Fibroblast of skin of right biceps (primary cell): ENCODE measurements at places on chromosomes 5 and 9.

GRCh38 chr9:101029315-101030085, 973 bp downstream of the PLPPR1 start:
- no peak for DNase-seq

DNA sequence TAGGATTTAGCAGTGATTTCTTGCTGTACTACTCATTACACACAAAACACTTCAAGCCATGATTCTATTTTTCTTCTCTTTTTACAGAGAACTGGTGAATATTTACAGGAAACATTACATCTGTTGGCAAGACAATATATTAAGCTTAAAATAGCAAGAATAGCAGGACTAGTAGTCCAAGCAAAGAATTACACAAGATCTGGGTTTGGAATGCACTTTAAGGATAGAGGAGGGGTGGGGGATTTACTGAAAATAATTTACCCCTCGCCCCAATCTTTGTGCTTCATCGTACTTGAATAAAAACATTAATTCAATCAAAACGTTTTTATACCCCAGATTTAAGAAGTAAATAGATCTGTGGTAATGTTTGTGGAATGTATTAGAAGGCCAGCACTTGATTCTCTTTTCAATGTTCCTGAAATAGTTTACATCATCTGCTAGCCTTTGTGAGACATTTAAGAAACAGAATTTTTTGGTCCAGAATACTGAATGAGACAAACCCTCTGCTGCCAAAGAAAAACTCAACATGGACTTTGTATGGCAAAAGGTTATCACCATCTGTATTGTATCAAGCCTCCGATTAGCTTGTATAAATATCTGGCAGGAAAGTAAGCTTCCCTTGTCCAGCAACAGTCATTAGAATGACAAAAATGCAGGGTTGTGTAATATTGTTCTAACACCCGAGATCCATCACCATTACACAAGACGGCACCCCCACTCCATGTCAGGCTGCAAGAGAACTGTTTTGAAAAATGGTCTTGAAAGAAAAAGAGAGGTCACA, 23.8 kb downstream of the SVEP1 start:
- peak; percentile 90 for DNase-seq

DNA sequence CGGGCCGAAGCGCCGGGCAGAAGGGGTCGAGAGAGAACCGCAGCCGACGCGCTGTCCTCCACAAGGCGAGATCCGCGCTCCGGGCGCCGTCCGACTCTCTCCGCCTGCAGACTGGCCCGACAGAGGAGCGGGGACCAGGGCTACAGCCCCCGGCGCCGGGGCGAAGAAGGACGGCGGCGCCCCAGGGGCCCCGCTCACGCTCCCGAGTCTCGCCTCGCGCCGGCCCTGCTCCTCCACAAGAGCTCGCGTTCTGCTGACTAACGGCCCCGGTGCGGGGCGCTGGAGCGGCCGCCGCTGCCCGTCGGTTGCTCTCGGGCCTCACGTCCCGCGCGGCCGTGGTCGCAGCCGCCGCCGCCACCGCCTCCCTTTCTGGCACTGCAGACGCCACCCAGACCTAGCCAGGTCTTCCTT, 338 bp downstream of the ABHD17B start:
- DNase-seq: no peak

GRCh38 chr5:38189081-38189504, 69.3 kb upstream of the EGFLAM start:
- DNase-seq: no peak

DNA sequence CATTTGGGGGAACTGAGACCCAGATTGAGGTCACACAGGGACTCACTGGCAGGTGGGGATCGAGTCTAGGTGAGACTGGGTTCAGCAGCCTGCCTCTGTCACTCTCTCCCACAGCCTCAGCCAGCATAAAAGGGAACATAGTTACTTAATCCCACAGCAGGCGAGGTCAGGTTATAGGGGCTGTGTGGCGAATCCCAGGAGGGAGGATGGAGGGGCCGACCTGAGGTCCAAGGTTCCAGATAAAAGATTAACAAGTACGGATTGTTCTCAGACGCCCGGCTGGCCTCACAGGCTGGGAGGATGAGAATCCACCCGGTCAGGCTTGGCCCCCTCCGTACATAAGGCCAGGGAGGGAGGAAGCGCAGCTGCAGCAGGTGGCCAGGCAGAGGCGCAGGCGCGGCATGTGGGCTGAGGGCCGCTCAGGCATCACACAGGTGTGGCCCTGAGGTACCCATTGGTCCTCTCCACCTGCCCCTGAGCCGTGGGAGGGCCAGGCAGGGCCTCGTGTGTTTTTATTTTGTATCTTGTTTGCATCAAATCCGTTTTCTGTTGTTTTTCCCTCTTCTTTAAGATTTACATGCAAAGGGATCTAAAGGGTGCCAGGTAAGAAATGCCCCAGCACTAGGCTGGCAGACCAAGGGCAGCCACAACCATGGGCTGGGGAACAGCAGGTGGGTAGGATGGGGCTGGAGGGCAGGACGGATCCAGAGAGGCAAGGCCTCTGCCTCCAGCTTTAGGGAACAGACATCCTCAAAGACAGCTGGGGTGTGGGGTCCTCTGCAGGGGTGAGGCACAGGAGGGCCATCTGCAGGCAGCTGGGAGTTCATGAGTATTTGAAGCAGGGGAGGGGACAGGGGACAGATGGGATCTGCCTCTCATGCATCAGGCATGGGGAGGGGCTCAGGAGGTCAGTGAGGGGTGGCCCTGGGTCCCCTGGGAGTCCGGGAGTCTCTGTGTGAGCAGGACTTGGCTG, 3.6 kb downstream of the SUSD3 start:
- DNase-seq: no peak

DNA sequence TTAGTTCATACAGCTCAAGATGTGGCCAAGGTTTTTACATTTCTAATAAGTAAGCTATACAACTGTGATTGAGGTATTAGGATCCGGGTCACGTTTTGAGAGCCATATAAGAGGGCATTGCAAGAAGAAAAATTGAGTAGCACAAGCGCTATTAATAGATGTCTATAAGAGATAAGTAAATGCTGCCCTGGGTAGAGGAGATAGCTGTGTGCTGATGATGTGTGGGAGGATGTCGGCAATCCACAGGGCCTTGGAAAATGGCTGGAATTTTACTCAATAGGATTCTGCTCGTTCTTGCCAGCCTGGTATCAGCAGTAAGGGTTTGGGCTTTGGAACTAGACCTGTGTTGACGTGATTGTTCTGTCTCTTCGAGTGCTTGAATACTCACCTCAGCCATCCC, 41.6 kb downstream of the CSF1R start:
- no peak for DNase-seq

GRCh38 chr9:27514551-27514950, 9.5 kb upstream of the IFNK start:
- DNase-seq: no peak

GRCh38 chr9:115845648-115846312, 307.8 kb upstream of the PAPPA start:
- peak; percentile 47 for DNase-seq

DNA sequence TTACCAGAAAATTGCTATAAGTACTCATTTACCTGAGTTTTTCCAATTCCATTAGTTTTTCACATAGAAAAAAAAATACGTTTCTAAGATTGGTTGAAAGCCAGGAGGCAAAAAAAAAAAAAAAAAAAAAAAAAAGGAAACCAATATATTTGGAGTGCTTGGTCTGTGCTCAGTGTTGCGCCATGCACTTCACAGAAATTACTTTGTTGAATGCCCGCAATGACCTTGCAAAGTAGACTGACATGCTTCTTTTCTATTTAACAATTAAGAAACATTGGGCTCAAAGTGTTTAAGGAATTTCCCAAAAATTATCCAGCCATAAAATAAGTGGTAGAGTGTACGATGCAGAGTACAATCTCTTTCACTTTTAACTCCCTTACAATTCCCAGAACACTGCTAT, 65.2 kb upstream of the PAPPA start:
- no peak for DNase-seq

DNA sequence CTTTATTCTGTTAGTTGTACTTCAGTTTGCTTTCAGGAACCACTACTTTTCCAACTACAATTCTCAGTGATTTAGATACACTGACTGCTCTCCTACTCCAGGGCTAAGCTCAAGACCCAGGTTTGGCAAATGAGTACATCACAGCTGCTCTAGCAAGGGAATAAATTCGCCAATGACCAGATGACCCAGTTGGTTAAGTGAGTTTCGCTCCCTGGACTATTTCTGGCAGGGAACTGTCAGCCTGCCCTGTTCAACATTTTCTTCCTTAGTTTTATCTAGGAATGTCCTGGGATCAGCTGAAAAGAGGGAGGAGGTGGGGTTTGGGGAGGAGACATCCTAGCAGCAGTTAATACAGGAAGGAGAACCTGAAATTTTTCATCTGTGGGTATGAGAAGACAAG, 6.4 kb upstream of the STARD4 start:
- DNase-seq: no peak

DNA sequence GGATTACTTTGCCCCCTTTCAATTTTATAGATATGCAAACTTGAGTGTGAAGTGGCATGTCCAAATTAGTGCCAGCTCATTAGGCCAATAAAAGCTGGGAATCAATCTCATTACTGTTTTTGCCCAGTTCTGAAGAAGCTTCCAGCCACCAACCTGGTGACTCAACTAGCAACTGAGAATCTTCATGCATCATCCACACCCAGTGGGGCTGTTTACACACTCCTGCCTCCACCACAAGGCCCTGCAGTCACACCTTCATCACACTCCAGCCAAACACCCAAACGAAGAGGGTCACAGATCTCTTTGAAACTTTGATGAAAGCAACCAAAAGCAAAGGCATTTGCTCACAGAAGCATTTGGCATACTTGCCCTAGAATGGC, 41.3 kb upstream of the S1PR3 start:
- DNase-seq: peak; percentile 35

- peak; percentile 38 for DNase-seq
Observed at GRCh38 chr9:128412120-128412790, 8.4 kb upstream of the CERCAM start.

DNA sequence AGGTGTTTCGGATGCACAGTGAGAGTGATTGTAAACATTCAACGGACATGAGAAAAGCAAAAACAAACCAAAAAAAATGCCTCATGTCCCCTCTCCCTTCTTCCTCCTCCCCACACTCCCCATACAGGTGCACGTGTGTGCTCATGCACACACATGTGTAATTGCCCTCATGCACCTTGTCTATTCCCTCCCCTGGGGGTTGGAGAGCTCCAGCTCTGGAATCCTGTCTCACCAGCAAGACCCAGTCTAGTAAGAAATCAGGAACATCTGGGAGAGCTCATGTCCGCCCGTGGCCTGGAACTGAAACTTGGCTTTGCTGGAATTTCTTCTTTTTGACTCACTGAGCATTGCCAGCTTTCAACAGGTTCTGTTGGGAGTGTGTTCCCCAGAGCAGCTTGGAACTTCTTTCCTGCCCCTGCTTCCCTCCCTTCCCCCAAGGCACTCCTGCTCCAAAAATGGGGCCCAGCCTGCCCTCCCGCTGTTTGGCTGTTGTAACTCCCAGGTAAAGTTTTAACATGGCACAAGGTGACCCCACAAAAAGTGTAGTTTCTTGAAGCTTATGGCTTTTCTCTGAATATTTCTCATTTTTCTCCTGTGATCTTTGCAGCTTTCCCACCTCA, 190.1 kb downstream of the NR3C1 start:
- peak; percentile 62 for DNase-seq

GRCh38 chr9:131446276-131446675, 52.4 kb downstream of the PRRC2B start:
- DNase-seq: no peak

- DNase-seq: peak; percentile 57
Observed at GRCh38 chr9:115597330-115597895, 479.5 kb upstream of the TNC start.

- DNase-seq: no peak
Observed at GRCh38 chr9:26132746-26133312, 454.6 kb upstream of the TUSC1 start.

DNA sequence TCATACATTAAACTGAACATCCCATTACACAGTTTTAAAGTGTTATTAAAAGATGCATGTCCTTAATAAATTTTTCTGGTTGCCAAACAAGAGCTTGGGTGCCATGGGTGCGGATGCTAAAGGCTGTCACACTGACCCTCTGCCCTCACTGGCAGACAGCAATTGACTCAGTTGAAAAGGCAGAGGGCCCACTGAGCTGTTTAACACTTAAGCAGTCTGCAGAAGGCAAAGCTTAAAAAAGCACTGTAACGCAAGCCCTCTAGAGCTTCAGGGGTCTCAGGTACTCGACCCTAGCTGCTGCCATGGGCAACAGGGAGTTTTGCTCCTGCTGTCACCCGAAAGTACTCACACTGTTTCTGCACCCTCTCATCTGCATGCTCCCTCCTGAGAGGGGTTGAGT, 726.4 kb upstream of the TYRP1 start:
- no peak for DNase-seq

DNA sequence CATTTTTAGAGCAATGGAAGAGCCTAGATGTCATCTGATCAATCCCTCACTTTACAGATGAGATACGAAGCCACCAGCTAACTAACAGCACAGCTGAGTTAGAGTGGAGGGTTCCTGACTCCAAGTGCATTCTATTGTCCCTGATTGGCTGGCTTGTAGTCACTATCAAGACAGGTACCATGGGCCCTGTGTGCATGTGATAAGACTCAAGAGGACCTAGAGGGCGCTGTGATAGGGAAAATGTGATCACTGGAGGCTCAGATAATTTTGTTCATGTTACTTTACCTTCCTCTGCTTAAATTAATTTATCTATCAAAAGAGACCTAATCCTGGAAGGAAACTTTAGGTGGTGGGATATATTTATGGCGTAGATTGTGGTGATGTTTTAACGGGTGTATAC, 19.5 kb upstream of the SNAPC3 start:
- no peak for DNase-seq

DNA sequence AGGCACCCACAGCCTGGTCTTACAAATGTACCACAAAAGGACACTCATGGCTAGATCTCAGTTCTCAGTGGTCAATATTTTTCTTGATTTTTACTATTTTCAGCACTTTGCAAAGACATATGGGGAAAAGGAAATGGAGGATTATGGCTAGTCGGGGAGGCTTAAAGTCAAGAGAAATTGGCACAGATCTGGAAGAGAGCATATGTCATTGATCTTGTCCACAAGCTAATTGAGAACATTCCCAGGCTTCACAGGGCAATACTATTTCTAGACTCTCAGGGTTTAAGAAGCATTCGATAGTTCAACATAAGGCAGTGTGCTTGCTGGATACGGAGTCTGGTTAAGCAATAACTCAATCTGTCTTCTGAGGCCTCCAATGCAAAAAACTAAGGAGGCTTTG, 285.8 kb downstream of the ZNF608 start:
- DNase-seq: peak; percentile 31

DNA sequence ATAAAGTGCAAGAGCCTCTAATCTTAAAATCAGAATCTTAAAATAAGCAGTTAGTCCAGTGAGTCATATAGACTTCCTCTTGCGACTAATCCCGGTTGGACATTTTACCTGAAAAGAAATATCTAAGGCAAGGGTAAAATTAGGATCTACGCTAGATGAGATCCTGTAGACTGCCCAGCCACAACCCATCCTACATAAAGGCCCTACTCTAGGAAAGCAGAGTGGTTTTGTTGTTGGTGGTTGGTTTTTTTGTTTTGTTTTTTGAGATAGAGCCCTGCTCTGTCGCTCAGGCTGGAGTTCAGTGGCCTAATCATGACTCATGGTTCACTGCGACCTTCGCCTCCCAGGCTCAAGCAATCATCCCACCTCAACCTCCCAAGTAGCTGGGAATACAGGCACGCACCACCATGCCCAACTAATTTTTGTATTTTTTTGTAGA, 6.9 kb downstream of the TSC1 start:
- no peak for DNase-seq

- no peak for DNase-seq
Observed at GRCh38 chr9:74666625-74667316, 169.6 kb downstream of the RORB start.

GRCh38 chr5:40436535-40437237, 243.0 kb upstream of the PTGER4 start:
- DNase-seq: no peak

- DNase-seq: no peak
Observed at GRCh38 chr5:13510616-13511015, 433.9 kb downstream of the DNAH5 start.
